ENCODE measurements at places on chromosomes 12 and 14.
A peak's percentile ranks its signal among the peaks of the same experiment; 100 is the strongest.

- peak; percentile 60 for DNase-seq
Measured at GRCh38 chr12:71636704-71637115, 26.9 kb downstream of the ZFC3H1 start.

DNA sequence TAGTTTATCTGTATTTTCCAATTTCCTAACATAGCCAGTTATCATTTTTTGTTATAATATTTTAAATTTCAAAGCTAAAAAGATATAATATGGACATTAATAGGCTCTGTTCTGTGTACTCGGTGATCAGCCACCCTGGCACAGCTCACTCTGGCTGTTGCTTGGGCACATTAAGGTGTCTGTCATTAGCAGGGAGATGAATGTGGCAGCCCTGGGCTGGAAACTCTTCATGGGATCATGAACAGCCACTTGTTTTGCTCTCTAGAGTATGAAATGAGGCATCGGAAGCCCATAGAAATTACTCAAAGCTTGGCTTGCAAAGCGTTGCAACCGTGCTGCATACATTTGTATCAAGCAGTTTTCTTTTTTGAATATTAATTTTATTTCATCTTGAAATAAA, 233.2 kb downstream of the DACT1 start:
- no peak for DNase-seq

- DNase-seq, result no peak
Measured at GRCh38 chr14:65631040-65631439, 218.5 kb downstream of the FUT8 start.

DNA sequence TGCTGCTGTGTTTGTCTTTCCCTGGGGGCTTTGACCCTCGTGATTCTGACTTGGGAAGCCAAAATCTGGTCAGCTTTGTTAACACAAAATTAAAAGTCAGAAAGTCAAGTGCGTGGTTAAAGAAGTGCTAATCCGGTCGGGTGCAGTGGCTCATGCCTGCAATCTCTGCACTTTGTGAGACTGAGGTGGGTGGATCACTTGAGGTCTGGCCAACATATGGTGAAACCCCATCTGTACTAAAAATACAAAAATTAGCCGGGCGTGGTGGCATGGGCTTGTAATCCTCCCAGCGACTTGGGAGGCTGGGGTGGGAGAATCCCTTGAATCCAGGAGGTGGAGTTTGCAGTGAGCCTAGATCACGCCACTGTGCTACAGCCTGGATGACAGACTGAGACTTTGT, 844.6 kb downstream of the VRK1 start:
- no peak for DNase-seq

DNA sequence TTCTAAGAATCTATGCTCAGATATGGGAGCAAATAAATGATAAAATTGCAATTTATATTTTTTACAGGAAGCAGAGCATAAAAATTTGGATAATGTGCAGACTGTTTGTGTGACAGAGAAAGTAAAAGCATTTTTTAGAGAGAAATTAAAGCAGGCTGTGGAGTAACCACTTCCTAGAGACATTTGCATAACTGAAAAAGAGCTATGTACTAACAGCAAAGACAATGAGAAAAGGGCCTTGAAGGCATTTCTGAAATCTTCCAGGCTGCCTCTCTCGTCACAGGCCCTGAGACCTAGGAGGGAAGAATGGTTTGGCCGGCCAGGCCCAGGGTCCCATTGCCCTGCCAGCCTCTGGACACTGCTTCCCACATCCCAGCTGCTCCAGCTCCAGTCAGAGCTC, 247.2 kb downstream of the ALX1 start:
- DNase-seq, result no peak

GRCh38 chr14:21384494-21384851, 654 bp upstream of the SUPT16H start:
- no peak for DNase-seq

DNA sequence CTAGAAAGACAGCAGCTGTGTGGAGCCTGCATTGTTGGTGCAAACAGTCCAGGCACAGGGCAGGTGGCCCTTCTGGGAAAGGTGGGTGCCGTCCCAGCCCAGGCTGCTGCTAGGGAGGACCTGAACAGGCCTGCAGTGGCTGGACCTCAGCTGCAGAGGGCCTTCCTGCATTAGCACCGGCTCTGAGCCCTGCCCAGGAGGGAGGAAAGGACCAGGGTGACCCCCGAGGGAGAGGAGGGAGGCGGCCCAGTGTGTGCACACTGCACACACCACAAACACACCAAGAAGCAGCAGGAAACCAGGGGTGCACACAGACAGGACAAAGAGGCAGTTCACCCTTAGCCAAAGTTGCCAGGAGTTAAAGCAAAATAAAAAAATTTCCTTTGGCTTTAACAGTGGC, 8.0 kb upstream of the PGAM5 start:
- no peak for DNase-seq

GRCh38 chr12:103314786-103315185, 181.0 kb downstream of the C12orf42 start:
- no peak for DNase-seq

DNA sequence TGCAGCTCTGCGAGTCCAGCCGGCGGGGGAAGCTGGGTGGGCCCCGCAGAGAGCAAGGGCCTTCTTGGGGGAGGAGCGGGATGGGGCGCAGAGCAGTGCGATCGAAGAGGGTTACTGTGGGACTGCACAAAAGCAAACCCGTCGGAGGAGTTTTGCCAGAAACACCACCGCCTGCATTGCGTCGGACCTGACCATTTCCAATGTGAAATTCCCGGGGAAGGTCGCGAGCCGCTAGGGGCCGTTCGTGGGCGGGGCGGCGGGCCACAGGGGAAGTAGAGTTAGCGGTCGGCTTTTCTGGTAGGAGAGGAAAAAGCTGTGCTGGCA, 333 bp upstream of the KCNA1 start:
- no peak for DNase-seq

- peak; percentile 65 for DNase-seq
Measured at GRCh38 chr12:108907839-108908351, 28.0 kb downstream of the DAO start.

DNA sequence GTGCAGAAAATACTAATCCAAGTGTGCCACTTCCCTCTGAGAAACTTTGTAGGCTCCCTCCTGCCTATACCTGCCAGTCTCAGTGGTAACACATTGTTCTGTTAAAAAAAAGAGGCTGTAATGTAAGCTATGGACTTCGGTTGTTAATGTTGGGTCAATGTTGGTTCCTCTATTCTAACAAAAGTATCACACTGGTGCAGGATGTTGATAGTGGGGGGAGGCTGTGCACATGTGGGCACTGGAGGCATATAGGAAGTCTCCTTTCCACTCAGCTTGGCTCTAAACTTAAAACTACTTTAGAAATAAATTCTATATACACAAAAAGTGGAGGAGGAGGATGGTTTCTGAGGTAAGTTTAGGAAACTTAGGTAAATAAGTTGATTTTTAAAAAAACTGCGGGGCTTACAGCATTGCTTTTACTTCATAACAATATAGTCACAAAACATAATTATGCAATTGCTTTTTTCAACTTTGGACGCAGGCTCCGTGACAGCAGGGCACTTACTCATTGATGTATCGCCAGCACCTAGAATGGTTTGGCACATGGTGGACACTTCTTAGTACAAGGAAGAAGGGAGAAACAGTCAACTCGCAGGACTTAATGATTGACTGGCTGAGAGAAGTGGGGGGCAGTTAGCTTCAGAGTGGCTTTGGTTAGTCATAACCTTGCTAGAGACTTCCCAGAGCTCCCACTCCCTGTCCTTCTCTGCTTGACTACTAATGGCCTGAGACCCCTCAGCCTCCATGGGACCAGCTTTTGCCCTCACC, 7.9 kb upstream of the NYNRIN start:
- DNase-seq, result no peak

DNA sequence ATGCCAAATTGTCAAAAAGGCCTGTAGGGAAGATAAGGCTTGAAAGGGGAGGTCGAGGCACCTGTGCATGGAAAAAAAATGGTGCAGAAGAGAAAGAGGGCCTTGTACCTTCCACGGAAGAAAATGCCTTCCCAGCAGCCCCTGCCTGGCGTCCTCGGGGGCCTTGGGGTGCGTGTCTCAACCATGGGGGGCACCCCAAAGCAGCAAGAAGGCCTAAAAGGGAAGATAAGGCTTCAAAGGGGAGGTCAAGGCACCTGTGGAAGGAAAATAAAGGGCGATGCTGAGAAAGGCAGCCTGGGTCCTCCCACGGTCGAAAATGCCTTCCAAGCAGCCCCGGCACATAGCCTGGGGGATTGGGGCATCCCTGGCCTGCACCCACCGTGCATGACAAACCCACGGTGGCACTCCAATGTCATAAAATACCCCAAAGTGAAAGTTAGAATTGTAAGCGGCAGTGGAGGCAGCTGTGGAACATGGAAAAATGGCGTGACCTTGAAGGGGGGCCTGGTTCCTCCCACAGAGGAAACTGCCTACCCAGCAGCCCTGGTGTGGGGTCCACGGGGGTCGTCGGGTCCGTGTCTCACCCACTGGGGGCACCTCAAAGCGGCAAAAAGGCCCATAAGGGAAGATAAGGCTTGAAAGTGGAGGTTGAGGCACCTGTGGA, 275.0 kb downstream of the ALG10 start:
- DNase-seq, result peak; percentile 17

GRCh38 chr14:74981833-74982232, 20.9 kb upstream of the EIF2B2 start:
- DNase-seq, result no peak
